ENCODE measurements at places on chromosomes 5 and 9. TPM values are rescaled to one million over a fixed set of nuclear protein-coding genes. Genes with fewer than 3 reads are reported as not detected.

DNA sequence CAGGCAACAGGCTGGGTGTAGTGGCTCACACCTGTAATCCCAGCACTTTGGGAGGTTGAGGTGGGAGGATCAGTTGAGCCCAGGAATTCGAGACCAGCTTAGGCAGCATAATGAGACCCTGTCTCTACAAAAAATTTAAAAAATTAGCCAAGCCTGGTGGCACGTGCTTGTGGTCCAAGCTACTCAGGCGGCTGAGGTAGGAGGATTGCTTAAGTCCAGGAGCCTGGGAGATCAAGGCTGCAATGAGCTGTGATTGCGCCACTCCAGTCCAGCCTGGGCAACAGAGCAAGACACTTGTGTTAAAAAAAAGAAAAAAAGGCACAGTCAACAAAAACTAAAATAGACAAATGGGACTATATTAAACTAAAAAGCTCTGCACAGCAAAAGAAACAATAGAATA, 29.3 kb downstream of the ATP6V0E1 start:
- DNase-seq = no peak

DNA sequence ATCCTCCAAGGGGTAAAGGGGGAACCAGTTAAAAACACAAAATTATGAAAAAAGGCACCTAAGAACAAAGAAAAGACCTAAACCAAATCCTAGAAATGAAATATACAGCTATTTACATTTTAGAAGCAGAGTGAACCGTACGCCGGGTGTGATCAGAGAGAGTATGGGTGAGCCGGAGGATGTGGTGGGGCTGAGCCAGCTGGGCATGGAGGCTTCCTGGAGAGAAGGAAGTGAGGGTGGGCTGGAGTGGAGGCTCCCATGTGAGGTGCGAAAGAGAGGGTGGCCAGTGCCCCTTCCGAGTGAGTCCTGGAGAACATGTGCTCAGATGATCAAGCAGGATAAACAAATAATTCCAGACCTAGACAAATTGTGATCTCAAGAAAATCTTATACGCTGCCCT, 111.6 kb downstream of the CACNA1B start:
- no peak for DNase-seq

- DNase-seq = no peak
Observed at GRCh38 chr5:4737868-4738267, 402.3 kb upstream of the ADAMTS16 start.

DNA sequence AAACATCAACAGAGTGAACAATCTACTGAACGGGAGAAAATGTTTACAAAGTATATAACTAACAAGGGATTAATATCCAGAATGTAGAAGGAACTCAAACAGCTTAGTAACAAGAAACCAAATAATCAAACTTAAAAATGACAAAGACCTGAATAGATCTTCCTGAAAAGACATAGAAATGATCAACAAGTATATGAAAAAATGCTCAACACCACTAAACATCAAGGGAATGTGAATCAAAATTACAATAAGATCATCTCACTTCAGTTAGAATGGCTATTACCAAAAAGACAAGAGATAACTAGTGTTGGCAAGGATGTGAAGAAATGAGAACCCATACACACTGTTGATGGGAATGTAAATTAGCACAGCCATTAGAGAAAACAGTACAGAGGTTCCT, 218.8 kb downstream of the MCTP1 start:
- DNase-seq = no peak

DNA sequence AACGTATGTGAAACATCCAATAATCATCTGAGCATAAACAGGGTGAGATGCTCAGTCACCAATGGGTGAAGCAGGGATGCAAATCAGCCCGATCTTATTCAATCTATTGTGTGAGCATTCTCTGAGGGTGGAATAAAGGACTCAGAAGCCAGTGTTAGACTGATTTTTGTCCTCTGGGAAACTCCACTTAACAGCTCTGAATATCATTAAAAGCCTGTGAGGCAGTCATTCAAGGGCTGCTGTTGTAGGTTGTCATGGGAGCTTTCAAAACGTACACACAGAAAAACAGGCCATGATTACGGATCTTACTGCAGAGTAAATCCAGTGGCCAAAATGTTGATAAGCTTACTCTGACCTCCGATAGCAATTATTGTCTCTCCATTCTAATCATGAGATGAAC, 266.5 kb upstream of the EFNA5 start:
- DNase-seq = no peak

- DNase-seq = no peak
Observed at GRCh38 chr9:98211260-98211659, 18.8 kb upstream of the CORO2A start.

Gene ROR2
- total RNA-seq = 3.3 TPM

DNA sequence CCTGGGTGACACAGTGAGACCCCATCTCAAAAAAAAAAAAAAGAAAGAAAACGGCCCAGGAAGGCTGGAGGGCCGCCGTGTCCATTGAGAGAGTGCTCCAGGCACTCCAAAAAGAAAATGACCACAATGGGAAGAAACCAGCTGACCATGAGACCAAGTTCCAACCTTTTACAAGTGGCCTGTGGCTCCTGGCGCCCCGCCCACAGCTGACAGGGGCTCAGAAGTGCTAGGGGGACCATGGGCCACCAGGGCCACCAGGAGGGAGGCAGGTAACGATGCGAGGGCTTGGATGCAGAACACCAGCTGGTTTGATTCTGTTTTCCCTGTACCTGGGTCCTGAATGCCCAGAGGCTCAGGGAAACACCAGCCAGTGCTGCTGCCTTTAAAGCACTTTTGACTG, 34.6 kb downstream of the FXN start:
- no peak for DNase-seq

DNA sequence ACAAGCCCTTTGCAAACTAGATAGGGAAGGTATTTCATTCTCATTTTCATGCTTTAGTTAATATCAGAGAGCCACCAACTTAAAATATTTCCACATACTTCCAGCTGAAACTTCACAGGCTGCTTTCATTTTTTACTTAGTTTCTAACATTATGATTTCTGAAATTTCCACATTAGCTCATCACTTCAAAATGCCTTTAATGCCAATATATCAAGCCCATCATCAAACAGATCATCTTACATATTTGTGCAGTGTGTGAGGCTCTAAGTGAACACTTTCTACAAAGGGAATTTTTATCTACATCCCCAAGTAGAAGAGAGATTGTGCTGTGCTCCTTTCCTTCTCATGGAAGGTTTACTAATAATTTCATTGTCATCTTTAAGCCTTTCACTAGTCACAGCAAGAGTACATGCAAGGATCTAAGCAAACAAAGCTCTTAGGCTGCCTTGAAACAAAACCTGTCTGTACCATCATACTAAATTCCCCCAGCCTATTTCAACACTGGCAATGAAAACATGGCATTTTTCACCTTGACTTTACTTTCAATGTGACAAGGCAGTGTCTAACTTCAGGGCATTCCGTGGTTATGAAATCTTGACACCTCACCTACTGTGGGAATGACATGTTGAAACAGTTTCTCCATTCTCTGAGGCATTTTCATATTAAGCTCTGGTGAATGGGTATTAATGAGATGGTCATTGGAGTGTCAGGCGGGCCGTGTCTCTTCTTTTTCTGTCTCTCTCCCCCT, 45.4 kb downstream of the PPP2R2B start:
- DNase-seq = no peak

Gene TXNDC8
- total RNA-seq = not detected

GRCh38 chr5:18605186-18605585, 970.9 kb downstream of the TAF11L14 start:
- DNase-seq = no peak

Gene BHMT2
- total RNA-seq = 63.4 TPM

Gene JADE2
- 90.6 TPM for total RNA-seq

DNA sequence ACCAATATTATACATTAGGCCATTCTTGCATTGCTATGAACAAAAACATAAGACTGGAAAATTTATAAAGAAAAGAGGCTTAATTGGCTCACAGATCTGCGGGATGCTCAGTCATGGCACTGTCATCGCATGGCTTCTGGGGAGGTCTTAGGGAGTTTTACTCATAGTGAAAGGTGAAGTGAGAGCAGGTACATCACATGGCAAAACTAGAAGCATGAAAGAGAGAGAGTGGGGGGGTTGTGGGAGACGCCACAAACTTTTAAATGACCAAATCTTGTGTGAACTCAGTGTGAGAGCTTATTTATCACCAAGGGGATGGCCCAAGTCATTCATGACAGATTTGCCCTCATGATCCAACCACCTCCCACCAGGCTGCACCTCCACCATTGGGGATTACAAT, 398.3 kb upstream of the EDIL3 start:
- DNase-seq = no peak

GRCh38 chr9:137021979-137022661, 5.9 kb downstream of the ABCA2 start:
- no peak for DNase-seq

Gene DMRTA1
- total RNA-seq = 1.3 TPM

Gene C1QTNF2
- 1.6 TPM for total RNA-seq

DNA sequence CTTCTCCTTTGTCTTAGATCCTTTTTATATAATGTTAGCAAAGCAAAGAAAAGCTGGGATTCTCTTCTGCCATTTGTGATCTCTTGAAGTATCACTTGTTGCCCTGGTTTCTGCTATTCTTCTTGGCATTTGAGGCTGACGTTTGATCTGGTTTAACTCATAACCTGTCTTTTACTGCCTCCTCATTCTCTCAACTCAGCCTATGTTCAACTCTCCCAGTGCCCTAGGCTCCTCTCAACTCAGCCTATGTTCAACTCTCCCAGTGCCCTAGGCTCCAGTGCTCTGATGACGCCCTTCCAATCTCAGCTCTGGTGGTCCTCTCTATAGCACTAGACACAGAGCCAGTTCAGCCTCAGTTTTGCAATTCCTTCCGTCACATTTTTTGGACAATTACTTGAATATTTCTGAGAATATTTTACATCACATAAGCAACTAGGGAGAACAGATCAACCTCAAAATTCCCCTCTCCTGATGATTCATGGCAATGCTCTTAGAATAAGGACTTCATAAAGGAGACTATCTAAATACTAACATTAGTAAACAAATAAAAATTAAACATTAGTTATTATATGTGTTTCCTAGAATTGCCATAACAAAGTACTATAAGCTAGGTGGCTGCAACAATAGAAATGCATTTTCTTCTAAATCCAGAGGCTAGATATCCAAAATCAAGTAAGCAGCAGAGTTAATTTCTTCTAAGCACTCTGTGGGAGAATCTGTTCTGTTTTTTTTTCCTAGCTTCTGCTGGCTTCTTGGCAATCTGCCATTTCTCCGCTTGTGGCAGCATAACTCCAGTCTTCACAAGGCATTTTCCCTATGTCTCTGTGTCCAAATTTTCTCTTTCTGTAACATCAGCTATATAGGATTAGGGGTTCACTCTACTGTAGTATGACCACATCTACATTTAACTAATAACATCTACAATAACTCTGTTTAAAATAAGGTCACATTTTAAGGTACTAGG, 662.1 kb upstream of the FTMT start:
- peak; percentile 8 for DNase-seq

GRCh38 chr5:9245071-9245470, 300.8 kb downstream of the SEMA5A start:
- DNase-seq = no peak

DNA sequence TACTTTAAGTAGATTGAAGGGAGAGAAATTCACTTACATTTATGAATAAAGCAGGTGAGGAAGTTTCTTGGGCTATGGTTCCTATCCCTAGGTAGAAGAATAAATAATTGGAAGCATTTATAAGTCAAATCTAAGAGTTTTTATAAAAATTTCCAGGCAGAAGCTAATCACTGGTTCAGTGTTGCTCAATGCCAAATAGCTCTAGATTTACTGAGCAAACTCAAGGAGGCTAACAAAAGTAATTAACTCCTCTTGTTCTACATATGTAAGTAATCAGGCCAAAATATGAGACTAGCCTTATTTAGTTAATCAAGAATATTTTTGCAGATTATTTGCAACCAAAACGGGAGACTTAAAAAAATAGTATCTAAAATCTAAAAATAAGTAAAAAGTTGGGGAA, 472.3 kb downstream of the PLK2 start:
- DNase-seq = no peak

GRCh38 chr9:87277346-87277745, 220.3 kb upstream of the DAPK1 start:
- DNase-seq = no peak

Measured in tibial nerve (tissue), 4 donors.